ENCODE measurements at places on chromosomes 16 and 17.

DNA sequence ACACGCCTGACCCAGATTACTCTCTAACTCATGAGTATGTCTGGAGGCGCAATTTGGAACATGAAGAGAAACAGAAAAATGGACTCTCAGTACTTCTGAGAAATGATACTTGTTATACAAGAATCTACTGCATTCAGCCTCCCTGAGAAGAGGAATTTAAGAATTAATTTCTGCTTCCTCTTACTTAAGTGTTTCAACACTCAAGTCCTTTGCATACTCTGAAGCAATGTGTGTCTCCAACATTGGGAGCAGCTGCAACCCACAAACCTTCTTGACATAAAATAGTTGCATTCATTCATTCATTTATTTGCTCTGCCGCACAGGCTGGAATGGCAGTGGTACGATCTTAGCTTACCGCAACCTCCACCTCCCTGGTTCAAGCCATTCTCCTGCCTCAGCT is 199.8 kb downstream of the NPIPA7 start:
- no peak for DNase-seq

GRCh38 chr16:84765616-84766580 is 53.9 kb upstream of the CRISPLD2 start:
- no peak for DNase-seq

GRCh38 chr17:57407287-57408070 is 151.2 kb downstream of the MSI2 start:
- DNase-seq = no peak

DNA sequence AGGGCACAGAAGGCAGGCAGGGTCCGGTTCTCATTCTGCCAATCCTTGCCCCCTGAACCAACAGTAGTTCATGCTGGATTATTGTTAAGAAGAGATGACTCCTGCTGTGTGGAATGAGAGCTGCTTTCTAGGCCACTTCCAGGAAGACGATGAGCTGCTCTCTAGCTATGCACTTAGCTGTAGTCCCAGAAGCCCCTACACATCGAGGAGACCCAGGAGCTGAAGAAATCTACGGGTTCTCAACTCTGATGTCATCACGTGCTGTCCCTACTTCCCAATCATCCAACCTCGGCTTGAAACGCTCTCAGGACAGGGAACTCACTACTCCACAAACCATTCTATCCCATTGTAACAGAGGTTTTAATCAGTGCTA is 29.0 kb upstream of the EMP2 start:
- no peak for DNase-seq

GRCh38 chr16:24721830-24722238 is 7.6 kb upstream of the TNRC6A start:
- DNase-seq = no peak

DNA sequence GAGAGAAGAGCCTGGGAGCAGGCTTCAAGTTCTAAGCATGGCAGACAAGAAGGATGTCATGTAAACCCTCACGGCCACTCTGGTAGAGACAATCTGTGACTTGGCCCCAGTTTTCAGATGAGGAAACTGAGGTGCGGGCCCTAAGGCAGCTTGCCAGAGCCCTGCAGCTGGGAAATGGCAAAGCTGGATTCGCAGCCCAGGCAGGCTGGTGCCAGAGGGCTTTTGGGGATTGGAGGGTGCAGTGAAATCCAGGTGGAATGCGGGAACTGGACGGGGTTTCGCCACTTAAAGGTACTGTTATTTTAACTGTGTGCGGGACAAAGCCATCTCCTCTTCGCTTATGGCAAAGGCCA is 477 bp upstream of the OSGIN1 start:
- DNase-seq = no peak

- DNase-seq = no peak
Measured at GRCh38 chr16:8863594-8864424, 5.0 kb downstream of the CARHSP1 start.

- no peak for DNase-seq
Measured at GRCh38 chr16:8729779-8730334, 55.4 kb downstream of the ABAT start.

- DNase-seq = no peak
Measured at GRCh38 chr16:84982434-84982833, 28.9 kb downstream of the ZDHHC7 start.

DNA sequence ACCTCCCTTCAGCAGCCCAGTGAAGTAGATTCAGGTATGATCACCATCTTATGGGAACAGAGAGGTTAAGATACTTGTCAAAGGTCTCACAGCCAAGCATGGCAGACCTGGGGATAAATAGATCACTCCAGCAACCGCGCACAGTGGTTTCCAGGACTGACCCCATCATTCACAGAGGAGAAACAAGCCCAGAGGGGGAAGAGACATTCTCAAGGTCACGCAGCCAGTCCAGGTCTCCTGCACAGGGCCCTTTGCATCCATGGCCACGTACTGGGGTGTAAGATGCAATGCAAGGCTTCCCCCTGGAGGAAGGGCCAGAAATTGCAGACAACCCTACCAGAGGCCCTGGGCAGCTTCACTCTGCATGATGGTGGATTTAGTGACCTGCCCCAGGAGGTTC is 19.9 kb downstream of the TLE7 start:
- no peak for DNase-seq

GRCh38 chr16:71258372-71258771 is 27.9 kb upstream of the HYDIN start:
- no peak for DNase-seq

- no peak for DNase-seq
Measured at GRCh38 chr16:20997147-20997546, 96.6 kb downstream of the LYRM1 start.

DNA sequence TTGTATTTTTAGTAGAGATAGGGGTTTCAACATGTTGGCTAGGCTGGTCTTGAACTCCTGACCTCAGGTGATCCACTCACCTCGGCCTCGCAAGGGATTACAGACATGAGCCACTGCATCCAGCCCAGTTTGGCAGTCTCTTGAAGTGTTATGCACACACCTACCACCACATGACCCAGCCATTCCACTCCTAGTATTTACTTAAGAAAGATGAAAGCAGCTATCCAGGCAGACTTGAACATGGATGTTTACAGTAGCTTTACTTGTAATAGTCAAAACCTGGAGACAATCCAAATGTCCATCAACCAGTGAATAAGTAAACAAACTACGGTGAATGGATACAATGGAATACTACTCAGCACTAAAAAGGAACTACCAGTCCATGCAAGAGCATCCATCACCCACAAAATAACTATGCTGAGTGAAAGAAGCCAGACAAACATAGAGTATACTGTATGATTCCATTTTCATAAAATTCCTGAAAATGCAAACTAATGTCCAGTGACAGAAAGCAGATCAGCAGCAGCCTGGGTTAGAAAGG is 37.8 kb upstream of the RASD1 start:
- no peak for DNase-seq

GRCh38 chr16:71811261-71811803 is 2.7 kb upstream of the AP1G1 start:
- no peak for DNase-seq

- DNase-seq = no peak
Measured at GRCh38 chr17:142876-143784, 5.8 kb downstream of the SCGB1C2 start.

GRCh38 chr16:65106757-65107156 is 15.1 kb downstream of the CDH11 start:
- no peak for DNase-seq

GRCh38 chr16:57071831-57072582 is 20.4 kb upstream of the CPNE2 start:
- no peak for DNase-seq

DNA sequence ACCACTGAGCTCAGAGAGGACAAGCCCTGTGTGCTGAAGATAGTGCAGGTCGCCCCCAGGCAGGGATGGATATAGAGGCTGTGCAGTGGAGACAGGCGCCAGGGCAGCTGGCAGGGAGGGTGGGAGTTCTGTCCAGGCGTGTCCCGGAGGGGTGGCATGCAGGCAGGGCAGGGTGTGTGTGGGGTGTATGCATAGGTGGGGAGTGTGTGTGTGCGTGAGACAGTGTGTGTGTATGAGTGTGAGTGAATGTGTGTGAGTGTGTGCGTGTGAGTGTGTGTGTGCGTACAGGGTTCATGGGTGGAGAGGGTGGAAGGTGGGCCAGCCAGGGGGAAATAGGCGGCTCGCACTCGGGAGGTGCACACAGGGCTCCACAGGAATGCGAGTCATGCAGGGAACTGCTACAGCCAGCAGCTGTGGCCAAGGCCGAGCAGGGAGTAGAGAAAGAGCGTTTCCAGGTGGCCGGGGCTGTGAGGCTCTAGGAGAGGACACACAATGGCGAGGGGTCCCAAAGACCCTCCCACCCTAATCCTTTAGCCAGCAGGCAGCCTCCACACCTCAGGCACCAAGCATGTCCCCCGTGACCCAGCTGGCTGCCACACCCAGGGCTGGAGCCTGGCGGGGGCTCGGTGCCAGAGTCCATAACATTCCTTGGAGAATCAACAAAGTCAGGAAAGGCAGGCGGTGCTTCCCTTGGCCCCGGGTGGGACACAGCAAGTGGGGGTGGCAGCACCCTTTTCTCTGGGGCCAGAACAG is 4.6 kb downstream of the PLCD3 start:
- no peak for DNase-seq

- DNase-seq = no peak
Measured at GRCh38 chr17:73142872-73143381, 21.9 kb upstream of the SSTR2 start.

DNA sequence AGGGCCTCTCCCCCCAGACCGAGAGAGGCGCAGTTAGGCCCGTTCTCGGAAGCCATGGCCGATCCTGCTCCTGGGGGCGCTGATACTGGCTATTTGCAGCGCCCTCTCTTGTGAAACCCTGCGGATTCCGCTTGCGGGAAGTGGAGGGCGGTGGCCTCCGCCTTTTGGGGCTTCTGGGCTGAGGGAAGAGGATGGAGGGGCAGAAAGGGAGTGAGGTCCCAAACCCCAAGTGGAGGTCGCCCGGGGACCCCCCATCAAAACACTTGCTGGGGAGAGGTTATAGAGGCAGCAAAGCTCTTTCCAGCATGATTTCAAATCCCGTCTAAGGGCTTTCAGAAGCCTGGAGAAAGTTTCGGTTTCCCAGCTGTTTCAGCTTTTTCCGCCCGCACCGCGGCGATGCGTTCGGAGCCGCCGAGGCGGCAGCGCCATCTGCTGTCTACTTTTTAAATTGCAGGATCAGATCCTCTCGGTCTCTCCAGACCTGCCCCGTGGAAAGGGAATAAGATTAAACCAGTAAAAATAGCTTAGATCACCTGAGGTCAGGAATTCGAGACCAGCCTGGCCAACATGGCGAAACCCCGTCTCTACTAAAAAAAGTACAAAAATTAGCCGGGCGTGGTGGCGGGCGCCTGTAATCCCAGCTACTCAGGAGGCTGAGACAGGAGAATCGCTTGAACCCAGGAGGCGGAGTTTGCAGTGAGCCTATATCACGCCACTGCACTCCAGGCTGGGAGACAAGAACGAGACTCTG is 15.8 kb downstream of the SNX20 start:
- DNase-seq = peak; percentile 10

All from AG09309 (cell line).